Aorta (tissue), 5 donors: ENCODE measurements at places on chromosomes 7 and 10. TPM values are rescaled to one million over a fixed set of nuclear protein-coding genes. Genes with fewer than 3 reads are reported as not detected.
A peak's percentile ranks its signal among the peaks of the same experiment; 100 is the strongest.

- H3K4me3 ChIP-seq: no peak overlapping the region
- no peaks in the 10 kb centered on the region for H3K36me3 ChIP-seq
- no peaks in the 10 kb centered on the region for H3K4me1 ChIP-seq
- no peaks in the 10 kb centered on the region for H3K27me3 ChIP-seq
- DNase-seq: no peak
Measured at GRCh38 chr7:96614154-96614867, 95.3 kb downstream of the SEM1 start.

- H3K4me1 ChIP-seq: peaks cover 3% of the 10 kb centered on the region
- no peaks in the 10 kb centered on the region for H3K27me3 ChIP-seq
- no peak for DNase-seq
- H3K4me3 ChIP-seq: no peak overlapping the region
Measured at GRCh38 chr10:35855155-35855947, 213.3 kb upstream of the FZD8 start.

GRCh38 chr10:107545717-107546116 lies 381.2 kb upstream of the SORCS1 start:
- H3K27ac ChIP-seq: no peak overlapping the region
- no peak for DNase-seq
- no peaks in the 10 kb centered on the region for H3K27me3 ChIP-seq
- no peaks in the 10 kb centered on the region for H3K4me1 ChIP-seq
- no peaks in the 10 kb centered on the region for H3K36me3 ChIP-seq

DNA sequence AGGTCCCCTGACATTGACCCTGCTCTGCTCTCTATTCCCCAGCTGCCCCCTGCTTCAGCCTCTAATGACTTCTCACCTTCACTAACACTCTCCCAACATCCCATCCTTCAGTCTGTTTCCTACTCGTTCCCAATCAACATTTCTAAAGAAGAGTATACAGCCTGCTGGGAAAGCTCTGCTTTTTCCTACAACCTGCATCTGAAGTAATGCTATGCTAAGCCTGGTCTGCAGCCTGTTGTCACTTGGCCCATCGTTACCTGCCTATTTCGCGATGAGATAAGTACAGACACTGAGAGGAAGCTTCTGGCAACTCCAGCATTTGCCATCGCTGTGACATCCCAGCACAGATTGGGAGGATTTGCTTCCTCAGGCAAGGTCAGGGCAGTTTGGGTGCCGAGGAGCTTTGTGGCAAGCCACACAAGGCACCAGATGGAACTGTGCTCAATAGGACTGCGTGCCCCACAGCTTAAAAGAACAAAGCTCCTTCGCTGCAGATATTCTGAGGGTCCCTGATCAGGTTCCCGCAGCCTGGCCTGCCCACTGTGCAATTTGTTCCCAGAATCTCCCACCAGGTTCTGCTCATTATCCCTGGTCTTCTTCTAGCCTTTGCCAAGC lies 51.4 kb downstream of the PKD1L1 start:
- no peak overlapping the region for H3K27ac ChIP-seq
- DNase-seq: no peak
- no peaks in the 10 kb centered on the region for H3K27me3 ChIP-seq
- no peaks in the 10 kb centered on the region for H3K4me1 ChIP-seq

DNA sequence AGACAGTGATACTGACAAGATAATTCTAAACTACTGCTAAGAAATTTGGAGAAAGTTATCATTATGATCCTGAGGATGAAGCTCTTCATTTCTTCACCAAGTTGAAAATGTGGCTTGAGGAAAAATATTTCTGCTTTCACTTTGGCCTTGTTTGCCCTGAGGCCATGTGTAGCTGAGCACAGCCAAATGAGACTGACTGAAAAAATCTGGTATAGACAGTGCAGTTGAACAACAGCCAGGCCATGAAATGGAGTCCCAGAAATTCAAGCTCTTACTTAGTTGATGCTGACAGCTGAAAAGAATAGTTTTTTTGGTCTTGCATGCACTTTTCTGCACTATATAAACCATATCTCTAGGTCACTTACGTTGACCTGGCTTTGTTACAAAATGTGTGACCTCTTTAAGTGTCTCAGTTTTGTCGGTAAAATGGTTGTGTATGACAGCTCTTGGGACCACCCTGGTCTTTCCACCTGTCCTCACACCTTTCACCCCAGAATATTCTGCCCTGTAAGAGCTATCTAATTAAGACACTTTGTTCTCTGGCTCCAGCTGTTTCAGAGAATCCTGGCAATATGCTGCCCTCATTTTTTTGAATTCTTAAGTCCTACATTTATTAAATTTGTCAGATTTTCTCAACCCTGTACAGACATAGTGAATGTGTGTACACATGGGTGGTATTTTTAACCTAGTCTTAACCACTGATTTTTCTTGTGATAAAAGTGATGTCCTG lies 91.3 kb downstream of the CD36 start:
- no peaks in the 10 kb centered on the region for H3K4me1 ChIP-seq
- no peak overlapping the region for H3K4me3 ChIP-seq
- no peaks in the 10 kb centered on the region for H3K36me3 ChIP-seq
- no peak for DNase-seq
- no peaks in the 10 kb centered on the region for H3K27me3 ChIP-seq
- H3K27ac ChIP-seq: no peak overlapping the region

DNA sequence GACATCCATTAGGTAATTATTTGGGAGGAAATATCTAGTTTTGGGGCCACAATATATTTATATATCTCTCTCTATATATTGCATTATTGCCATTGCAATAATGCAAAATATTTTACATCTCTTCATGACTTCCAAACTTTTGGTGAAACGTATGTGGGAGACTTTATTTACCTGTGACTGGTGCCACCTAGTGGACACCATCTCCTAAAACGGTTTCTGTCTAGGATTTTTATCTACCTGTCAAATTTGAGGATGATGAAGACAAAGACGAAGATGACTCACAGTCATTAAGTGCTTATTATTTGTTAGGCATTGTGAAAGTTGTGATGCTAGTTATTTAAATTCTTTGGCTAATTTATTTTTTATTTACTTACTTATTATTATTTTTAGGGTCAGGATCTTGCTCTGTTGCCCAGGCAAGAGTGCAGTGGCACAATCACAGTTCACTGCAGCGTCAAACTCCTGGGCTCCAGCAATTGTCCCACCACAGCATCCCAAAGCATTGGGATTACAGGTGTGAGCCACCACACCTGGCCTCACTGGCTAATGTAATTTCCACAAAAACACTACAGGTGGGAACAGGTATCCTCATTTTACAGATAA lies 18.7 kb upstream of the CBLL1 start:
- H3K27ac ChIP-seq: no peak overlapping the region
- H3K27me3 ChIP-seq: no peaks in the 10 kb centered on the region
- H3K4me1 ChIP-seq: no peaks in the 10 kb centered on the region
- H3K4me3 ChIP-seq: no peak overlapping the region
- H3K36me3 ChIP-seq: no peaks in the 10 kb centered on the region
- DNase-seq: no peak

- no peak overlapping the region for H3K4me3 ChIP-seq
- H3K4me1 ChIP-seq: no peaks in the 10 kb centered on the region
- H3K36me3 ChIP-seq: no peaks in the 10 kb centered on the region
- H3K27ac ChIP-seq: no peak overlapping the region
- no peaks in the 10 kb centered on the region for H3K27me3 ChIP-seq
Measured at GRCh38 chr10:44878706-44879530, 32.2 kb upstream of the TMEM72 start.

DNA sequence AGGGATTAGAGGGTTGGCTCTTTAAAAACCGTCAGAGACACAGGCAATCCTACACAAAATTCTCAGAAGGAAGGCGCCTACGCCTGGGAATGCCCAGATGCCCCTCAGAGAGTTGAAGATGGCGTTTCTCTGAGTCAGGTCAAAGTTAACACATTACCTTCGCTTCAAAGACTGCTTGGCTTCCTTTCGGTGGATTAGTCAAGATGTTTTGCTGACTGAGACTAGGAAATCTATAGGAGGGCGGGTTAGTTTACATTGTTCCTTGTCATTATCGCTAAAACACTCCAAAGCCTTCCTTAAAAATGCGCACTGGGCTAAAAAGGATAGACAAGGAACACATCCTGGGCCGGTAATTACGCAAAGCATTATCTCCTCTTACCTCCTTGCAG lies 995 bp upstream of the CFTR start:
- no peaks in the 10 kb centered on the region for H3K4me1 ChIP-seq
- peak overlapping the region; percentile 36 for H3K4me3 ChIP-seq
- no peak for DNase-seq
- H3K27ac ChIP-seq: no peak overlapping the region

DNA sequence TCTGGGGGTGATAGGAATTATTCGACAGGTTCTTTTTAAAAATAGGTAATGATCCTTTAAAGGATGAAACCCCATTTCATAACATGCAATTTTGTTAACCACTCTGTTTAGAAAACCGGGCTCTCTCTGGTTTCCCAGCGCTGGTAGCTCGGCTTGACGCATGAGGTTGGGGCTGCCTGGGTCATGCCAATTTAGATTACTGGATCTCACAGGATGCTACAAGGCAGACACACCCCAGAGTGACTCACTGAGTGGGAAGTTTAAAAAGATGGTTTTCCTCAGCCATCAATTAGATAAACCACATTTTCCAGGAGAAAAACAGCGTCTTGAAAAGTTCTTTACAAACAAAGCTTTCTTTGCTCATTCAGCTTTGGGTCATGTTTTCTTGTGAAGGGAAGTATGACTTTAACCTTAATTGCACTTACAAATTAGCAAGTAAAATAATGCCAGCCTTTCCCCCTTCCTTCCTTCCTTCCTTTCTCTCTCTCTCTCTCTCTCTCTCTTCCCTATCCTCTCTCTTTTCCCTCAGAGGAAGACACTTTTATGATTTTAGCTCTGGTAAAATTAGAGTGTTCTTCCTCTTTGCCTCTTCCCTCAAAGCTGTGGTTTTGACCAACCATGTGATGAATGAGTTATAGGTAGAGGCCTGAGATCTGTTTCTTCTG lies 99.8 kb downstream of the EPDR1 start:
- DNase-seq: peak; percentile 42
- H3K4me1 ChIP-seq: no peaks in the 10 kb centered on the region

GRCh38 chr10:46289209-46289810 lies 2.5 kb downstream of the ANTXRL start:
- no peak for DNase-seq
- H3K27ac ChIP-seq: no peak overlapping the region
- H3K4me1 ChIP-seq: no peaks in the 10 kb centered on the region

- no peak overlapping the region for H3K27ac ChIP-seq
- no peak for DNase-seq
- H3K27me3 ChIP-seq: no peaks in the 10 kb centered on the region
- H3K4me3 ChIP-seq: no peak overlapping the region
- no peaks in the 10 kb centered on the region for H3K36me3 ChIP-seq
Measured at GRCh38 chr7:27723085-27723484, 16.9 kb upstream of the TAX1BP1 start.

DNA sequence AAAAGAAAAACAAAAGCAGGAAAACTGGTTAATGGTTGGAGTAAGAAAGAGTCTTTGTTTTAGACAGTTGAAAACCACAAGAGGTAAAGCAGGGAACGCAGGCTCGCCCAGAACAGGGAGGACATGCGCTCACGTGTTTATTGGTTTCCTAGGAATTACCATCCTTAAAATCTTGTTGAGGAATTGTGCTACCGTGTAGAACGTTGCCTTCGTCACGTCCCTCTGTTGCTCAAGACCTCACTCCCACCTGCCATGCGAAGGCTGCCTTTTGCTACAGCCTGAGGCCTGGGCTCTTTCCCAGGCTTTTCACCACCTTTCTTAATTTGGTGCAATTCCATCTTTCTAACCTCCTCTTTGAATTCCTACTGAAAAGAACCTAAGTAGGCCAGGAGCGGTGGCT lies 61.6 kb upstream of the CAMK1D start:
- no peak for DNase-seq
- no peaks in the 10 kb centered on the region for H3K36me3 ChIP-seq
- no peak overlapping the region for H3K4me3 ChIP-seq

GRCh38 chr7:94041529-94041928 lies 37.4 kb upstream of the BET1 start:
- no peaks in the 10 kb centered on the region for H3K27me3 ChIP-seq
- no peak overlapping the region for H3K27ac ChIP-seq
- no peak for DNase-seq
- no peaks in the 10 kb centered on the region for H3K36me3 ChIP-seq

GRCh38 chr7:63030061-63030460 lies 968.6 kb upstream of the ZNF722 start:
- H3K4me3 ChIP-seq: no peak overlapping the region
- no peaks in the 10 kb centered on the region for H3K4me1 ChIP-seq
- H3K27ac ChIP-seq: no peak overlapping the region
- H3K36me3 ChIP-seq: no peaks in the 10 kb centered on the region

DNA sequence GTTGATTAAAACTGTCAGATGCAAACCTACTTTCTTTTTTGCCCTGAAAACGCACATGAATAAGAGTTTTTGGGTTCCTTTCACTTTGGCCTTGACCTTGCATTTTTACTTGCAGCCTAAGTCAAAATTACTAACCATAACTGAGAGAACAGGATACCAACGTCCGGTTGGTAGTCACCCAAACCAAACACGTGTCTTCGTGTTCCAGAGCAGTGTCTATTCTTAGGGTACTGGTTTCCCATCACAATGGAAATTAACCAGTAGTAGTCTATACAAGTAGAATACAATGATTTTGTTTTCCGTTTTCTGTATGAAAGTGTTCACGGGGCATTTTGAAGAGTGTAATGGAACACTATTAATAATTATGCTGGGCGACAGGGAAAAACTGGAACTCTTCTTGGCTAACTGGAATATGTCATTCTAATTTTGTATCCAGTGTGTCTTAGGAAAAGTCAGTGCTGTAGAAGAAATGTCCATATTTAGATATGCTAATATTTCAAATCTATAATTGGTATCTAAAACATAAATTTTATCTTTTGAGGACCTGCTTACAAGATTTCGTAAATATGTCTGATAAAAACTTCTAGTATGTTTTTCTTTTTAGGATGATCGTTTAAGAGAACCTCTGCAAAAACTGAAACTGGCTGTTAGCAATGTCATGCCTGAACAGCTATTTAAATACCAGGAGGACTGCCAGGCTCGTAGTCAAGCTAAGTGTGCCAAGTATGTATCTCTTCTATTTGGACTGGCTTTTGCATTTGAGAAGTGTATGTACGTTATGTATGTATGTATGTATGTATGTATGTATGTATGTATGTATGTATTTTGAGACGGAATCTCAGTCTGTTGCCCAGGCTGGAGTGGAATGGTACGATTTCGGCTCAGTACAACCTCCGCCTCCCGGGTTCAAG lies 40.9 kb downstream of the UBN2 start:
- H3K27me3 ChIP-seq: no peaks in the 10 kb centered on the region
- H3K27ac ChIP-seq: peak overlapping the region; percentile 97
- no peaks in the 10 kb centered on the region for H3K4me1 ChIP-seq

AKR1D1 gene
- not detected for total RNA-seq

SLC39A12 gene
- total RNA-seq: 0.27 TPM

CALHM3 gene
- total RNA-seq: not detected

H2BK1 gene
- 2.2 TPM for total RNA-seq

MTG1 gene
- 39.3 TPM for total RNA-seq

DYNC1I1 gene
- total RNA-seq: 11.0 TPM
